Breast epithelium (tissue), 4 donors: ENCODE measurements at places on chromosomes 12 and 14. TPM values are rescaled to one million over a fixed set of nuclear protein-coding genes. Genes with fewer than 3 reads are reported as not detected.
A peak's percentile ranks its signal among the peaks of the same experiment; 100 is the strongest.

- H3K4me3 ChIP-seq, result no peak overlapping the region
- H3K27me3 ChIP-seq, result no peaks in the 10 kb centered on the region
- DNase-seq, result no peak
- no peaks in the 10 kb centered on the region for H3K36me3 ChIP-seq
- H3K4me1 ChIP-seq, result no peaks in the 10 kb centered on the region
- no peak overlapping the region for H3K27ac ChIP-seq
Observed at GRCh38 chr12:102902093-102902492, 15.0 kb downstream of the PAH start.

DNA sequence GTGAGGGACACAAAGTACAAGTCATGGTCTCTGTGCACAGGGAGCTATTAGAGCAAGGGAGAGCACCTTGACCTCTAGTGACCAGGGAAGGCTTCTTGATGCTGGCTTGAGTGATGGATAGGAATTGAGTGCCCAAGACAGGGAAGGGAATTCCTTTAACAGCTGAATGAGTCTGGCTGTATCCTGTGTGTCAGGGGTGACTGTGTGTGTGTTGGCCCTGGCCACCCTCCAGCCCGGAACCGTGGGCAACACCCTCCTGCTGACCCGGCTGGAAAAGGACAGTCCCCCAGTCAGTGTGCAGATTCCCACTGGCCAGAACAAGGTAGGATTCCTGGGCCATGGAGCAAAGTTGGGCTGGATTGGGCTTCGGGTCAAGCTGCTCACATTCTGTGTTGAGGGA is 5.5 kb upstream of the PFDN5 start:
- no peak for DNase-seq
- no peaks in the 10 kb centered on the region for H3K4me1 ChIP-seq
- no peaks in the 10 kb centered on the region for H3K36me3 ChIP-seq
- no peak overlapping the region for H3K27ac ChIP-seq

DNA sequence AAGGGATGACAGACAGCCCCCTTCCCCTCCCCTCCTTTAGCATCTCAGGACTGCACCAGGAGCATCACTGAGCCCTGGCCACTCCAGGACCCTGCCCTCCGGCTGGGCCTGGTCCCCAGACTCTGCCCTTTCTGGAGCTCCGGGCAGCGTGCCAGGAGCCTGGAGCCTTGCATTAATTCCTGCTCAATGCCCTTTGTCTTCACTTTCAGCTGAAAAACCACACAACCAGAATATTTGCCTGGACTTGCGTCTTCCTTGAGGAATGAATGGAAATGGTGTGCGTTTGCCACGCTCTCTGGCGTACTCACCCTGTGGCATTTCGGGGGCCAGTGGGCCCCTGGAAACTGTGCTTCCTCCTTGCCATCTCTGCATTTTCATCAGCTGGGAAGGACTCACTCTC is 8.5 kb upstream of the RFLNA start:
- no peaks in the 10 kb centered on the region for H3K36me3 ChIP-seq
- H3K27me3 ChIP-seq, result no peaks in the 10 kb centered on the region
- no peak overlapping the region for H3K27ac ChIP-seq
- peak; percentile 57 for DNase-seq
- peaks cover 10% of the 10 kb centered on the region for H3K4me1 ChIP-seq
- H3K4me3 ChIP-seq, result no peak overlapping the region

DPPA3 gene
- not detected for total RNA-seq
